ENCODE measurements at places on chromosomes 11 and 22.
A peak's percentile ranks its signal among the peaks of the same experiment; 100 is the strongest.

DNA sequence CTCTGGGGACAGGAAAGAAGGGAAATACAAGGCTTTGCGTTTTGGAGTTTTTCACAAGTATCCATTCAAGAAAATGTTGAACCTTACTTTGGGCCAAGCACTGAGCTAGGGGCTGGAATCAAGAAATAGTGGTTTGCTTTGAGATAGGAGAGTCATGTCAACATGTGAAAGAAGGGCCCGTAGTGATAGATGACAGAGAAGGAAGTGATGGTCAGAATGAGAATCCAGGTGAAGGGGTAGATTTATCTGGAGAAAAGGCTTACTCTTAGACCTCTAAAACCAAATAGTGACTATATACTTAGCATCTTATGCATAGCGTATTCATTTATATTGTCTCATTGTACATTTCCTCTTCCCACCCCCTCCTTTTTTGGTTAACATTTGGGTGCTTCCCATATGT is 87.3 kb downstream of the GAB2 start:
- no peak for DNase-seq

- no peak for DNase-seq
Observed at GRCh38 chr22:50044485-50045118, 13.5 kb downstream of the TTLL8 start.

DNA sequence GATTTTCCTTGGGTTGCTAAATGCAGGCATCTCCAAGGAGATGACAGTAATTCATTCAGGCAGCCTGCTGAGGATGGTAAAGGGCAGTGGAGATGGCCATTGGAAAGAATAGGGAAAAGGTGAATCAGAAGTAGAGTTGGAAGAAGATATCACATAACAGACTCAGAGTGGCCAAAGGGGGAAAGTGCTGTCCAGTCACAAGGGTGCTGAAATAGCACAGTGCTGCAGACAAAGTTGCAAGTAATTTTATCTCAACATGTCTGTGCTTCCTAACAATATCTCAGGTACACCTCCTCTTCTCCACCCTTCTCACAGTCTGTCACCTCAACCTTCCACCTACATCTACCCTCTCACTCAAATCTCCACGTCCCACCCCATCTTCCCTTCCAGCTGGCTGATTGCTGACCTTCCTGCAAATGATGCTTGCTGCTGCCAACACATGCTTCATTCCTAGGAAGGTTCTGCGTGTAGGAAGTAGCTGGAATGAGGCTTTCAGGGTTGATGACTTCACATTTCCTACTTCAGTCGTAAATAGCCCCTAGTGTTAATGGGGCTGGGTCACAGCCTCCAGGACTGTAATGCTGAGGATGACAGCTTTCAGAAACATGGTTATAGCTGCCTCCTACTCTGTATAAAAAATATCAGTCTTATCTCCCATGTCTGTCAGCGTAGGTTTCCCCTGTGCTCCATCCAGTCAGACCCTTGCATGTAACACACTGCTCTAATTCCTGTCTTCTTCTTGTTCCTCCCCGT is 123.9 kb downstream of the CTNND1 start:
- DNase-seq, result no peak

GRCh38 chr11:115653076-115653475 is 148.9 kb upstream of the CADM1 start:
- DNase-seq, result no peak

GRCh38 chr11:41713030-41713429 is 253.6 kb upstream of the LRRC4C start:
- DNase-seq, result no peak

DNA sequence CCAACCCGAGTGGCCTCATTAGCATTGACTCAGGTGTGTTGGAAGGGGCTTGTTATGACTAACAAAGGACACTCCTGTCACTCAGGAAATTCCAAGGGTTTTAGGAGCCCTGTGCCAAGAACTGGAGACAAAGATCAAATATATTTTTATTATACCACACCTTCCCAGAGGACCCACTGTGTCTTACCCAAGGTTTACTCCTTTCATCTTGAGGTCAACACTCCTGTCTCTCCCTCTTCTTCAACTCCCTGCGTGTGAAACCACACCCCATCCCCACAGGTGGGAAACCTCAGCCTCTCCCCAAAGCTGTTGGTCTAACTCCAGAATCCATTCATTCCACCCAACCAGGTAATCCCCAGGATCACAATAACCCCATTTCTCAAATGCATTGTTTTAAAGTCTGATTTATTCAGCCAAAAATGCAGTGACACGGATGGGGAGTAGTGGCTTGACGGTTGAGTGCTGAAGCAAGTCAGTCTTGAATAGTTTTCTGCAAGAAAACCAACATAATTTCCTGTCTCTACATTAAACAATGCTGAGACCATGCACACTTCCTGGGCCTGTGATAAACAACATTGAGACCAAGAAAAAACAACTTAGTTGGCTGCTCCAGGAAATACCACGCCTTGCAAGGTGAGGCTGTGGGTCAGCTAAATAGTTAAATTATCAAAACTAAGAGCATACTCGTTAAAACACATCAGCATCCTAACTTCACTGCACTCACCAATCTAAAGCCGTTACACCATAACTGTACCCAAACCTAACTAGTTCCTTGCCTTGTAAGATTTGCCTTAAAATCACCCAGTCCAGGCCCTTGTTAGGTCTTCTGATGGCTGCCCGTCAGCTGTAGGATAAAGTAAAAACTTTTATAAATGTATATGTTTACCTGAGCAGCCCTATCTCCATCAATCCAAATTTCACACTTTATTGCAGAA is 38.5 kb upstream of the SPON1 start:
- peak; percentile 52 for DNase-seq

DNA sequence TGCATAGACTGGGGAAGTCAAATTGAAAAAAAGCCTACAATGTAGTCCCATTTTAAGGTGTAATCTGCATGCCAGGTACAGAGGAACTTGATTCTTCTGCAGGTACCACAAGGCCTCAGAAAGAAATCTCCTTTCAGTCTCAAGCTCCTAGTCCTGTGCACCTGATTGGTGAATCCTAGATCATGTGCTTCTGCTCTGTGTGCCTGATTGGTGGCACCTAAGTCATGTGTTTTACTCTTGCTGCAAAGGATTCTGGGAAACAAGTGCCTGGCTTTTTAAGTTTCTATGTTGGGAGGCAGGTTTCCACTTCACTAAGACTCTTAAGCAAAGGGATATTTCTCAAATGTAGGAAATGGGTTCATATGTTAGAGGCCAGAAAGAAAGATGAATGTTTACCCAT is 29.1 kb downstream of the INSC start:
- no peak for DNase-seq

GRCh38 chr11:123454060-123454651 is 24.1 kb downstream of the GRAMD1B start:
- DNase-seq, result peak; percentile 59

GRCh38 chr11:10349281-10349665 is 44.4 kb downstream of the ADM start:
- no peak for DNase-seq

GRCh38 chr11:32500001-32500400 is 64.7 kb upstream of the WT1 start:
- DNase-seq, result no peak

DNA sequence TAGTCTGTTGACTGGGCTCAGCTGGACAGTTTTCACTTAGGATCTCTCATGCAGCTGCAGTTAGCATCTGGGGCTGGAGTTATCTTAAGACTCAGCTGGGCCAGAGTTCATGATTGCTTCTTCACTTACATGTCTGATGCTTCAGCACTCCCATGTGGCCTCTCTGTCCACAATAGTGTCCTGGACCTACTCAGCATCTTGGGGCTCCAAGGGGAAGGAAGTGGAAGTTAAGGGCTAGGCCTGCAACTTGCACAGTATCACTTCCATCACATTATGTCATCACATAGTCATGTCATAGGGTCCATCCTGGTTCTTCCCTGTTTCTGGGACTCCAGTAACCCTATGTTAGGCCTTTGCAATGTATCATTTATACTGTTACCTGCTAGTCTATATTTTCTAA is 115.9 kb downstream of the C11orf65 start:
- no peak for DNase-seq

DNA sequence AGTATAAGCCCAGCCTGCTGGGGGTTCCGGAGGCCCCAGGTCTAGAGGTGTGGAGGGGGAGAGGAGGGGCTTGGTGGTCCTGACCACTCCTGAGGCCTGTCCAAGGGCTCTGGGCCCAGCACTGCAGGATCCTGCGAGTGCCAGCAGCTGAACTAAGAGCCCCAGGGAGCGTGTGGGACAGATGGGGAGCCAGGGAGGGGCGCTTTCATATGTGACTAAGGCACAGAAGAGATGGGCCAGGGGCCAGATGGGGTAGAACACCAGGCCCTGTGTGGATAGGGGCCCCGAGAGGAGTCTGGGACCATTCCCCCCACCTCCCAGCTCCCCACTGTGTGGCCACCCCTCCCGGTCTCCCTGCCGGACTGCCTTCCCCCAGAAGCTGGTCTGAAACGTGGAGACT is 18.4 kb downstream of the MAFF start:
- no peak for DNase-seq

GRCh38 chr11:28529540-28530410 is 421.6 kb downstream of the METTL15 start:
- no peak for DNase-seq

- DNase-seq, result no peak
Observed at GRCh38 chr22:46104170-46104880, 46.0 kb upstream of the PPARA start.

GRCh38 chr11:69975822-69976221 is 102.3 kb upstream of the ANO1 start:
- DNase-seq, result no peak

- DNase-seq, result no peak
Observed at GRCh38 chr11:73294604-73295003, 13.5 kb upstream of the ARHGEF17 start.

DNA sequence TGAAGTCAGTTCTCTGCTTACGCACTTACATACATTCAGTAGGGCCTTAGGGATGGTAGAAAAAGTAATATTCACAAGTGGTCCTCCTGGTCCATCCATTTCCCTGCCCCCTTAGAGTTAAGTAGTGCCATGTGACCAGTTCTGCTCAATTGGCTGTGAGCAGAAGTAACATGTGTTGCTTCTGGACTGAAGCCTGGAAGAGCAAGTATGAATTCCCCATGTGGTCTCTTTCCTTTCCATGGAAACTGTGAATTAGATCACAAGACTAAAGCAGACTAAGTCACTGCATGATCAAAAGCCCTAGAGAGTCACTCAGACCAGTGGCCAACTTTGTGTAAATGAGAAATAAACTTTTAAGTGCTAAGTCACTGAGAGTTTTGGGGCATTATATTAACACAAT is 341.7 kb upstream of the CADM1 start:
- no peak for DNase-seq

DNA sequence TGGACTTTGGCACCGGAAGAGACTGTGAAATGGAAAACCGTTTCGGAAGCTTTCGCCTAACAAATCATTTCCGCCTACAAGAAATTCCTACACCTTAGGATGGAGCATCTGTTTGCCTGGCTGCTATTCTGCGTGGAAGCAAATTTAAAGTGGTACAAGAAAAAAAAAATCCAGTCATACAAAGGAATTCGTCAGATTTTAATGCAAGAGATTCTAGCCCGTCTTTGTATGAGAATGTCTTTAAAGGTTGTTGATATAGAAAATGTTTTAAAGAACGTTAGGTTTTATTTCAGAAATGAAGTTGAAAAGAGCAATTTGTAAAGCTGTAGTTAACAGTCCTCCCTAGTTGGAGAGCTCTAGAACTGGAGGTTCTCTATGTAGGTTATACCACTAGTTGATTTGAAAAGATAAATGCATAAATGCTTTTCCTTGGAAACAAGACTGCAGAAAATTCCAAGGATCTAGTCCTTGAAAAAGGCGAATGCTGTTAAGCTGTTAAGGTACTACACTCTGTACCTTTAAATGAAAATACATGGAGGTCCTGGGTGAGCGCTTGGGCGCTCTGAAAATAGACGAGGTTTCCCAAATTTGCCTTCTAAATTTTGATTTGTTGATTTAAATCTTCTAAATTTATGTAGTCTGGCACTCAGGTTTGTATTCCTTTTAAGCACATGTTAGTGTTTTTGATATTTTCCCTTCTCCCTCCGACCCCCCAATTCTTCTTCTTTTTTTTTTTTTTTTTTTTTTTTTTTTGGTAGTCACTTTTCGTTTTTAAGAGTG is 2.4 kb downstream of the NCR3LG1 start:
- DNase-seq, result no peak

DNA sequence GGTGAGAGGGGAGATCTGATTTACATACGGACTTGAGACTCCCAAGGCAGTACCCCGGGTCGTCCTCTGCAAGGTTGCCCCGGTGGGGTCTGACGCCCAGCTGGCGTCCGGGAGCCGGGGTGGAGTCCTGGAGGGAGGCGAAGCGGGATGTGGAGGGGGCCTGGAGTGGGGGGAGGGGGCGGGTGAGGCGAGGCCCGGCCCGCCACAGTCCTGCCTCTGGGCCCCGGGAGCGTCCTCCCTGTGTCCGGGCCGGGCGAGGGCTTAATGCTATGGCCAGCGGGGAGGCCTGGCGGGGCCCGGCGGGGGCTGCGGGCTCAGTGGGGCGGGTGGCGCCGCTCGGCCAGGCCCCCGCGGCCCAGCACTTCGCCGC is 2.4 kb upstream of the MYBPC3 start:
- DNase-seq, result no peak

DNA sequence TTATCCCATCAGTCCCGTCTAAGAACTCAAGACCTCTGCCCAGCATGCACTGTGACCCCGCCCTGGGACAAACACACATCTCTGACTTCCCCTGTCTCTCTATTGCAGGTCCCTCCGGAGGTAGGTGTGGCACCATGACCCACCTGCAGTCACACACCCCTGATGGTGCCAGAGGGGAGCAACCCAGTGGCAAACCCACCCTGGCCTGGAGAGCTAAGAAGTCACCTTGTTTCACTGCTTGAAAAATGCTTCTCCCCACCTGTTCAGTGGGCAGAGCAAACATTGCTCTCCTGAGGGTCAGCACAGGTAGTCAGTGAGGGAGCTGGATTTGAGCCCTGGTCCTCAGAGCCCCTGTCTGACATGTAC is 23.9 kb downstream of the CAPN1 start:
- no peak for DNase-seq
